ENCODE measurements at places on chromosomes 3 and 15. TPM values are rescaled to one million over a fixed set of nuclear protein-coding genes. Genes with fewer than 3 reads are reported as not detected.
A peak's percentile ranks its signal among the peaks of the same experiment; 100 is the strongest.

- no peak for DNase-seq
These were observed 67.7 kb upstream of the CDV3 start for GRCh38 chr3:133505813-133506212.

DNA sequence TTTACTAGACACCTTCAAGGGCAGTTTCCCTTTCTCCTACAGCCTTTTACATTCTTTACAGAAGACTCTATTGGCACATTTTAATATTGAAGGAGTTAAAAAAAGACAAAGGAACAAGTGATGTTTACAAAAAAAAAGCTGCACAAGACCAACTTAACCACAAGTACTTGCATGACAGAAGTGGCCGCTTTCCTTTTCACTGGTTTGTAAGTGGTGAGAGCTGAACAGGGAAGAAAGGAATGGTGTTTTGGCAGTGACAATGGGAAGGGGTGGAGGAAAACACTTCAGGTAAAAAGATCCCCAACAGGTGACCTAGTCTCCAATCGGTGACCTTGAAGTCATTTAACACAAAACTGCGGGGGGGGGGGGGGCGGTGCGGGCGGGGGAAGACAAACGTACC, 1.1 kb downstream of the WDR72 start:
- no peak for DNase-seq

Gene CHL1
- total RNA-seq, result 10.6 TPM

Gene MAP3K13
- total RNA-seq, result 27.4 TPM

Gene TIGIT
- not detected for total RNA-seq

Gene RARB
- total RNA-seq, result 3.0 TPM

DNA sequence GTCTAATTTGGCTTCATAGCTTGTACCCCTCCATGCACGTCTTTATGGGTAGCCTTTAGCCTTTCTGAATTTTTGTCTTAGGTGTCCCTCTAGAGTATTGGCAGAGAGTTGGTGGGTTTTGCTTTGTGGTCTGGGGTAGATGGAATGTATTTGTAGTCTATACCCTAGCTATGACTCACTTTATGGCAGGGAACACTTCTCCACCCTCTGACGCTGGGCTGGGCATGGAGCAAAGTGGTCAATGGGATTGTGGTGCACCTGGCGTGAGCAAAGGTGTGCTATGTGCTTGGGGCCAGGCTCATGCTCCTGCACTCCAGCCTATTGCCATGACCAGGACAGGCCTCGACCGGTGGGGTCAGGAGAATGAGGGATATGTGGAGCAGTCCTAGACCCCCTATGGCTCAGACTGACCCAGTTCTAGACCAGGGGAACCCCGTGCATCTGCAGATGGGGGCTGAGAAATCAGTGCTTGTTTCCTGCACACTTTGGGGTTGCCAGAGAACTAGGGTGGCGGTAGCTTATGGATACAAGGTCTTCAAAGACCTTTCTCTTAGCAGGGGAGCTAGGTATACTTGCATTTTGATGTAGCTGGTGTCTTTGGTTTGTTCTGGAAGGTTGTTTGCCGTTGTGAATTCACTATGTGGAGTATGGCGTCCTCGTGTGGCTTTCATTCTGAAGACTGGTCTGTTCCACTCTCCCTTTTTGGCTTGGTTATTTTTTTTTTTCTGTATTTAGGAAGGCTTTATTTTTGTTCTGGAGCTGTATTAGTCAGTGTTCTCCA, 49.4 kb upstream of the RPL32 start:
- DNase-seq, result no peak

Gene CPLX3
- total RNA-seq, result not detected

GRCh38 chr3:123869165-123869564, 15.0 kb downstream of the MYLK start:
- DNase-seq, result no peak

DNA sequence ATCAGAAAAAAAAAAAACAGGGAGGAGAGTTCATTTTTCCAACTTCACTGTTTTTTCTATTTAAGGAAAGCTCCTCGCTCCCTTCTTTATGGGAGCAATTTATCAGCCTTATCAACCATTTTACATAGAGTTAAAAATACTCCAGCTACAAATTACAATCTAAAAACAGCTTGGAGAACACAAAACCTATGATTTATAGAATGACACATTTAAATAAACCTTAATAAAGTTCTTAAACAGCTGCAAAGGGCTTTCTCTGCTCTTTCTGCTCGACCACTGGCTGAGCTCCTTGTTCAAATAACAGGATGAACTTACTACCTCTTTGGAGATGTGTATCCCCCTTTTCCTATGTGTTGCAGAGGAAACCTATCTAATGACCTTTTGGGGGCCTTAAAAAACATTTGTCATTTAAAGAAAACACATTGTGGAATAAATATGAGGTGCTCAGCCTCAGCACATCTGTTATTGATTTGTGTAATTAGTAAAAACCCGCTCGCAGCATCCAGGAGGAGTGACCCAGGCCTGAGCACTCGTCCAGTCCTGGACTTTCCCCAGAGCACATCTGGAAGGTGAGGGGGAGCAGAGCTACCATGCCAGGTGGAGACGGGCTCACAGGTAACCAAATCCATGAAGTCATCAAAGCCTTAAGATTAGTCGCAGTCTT, 231.2 kb downstream of the ATP8B4 start:
- no peak for DNase-seq

DNA sequence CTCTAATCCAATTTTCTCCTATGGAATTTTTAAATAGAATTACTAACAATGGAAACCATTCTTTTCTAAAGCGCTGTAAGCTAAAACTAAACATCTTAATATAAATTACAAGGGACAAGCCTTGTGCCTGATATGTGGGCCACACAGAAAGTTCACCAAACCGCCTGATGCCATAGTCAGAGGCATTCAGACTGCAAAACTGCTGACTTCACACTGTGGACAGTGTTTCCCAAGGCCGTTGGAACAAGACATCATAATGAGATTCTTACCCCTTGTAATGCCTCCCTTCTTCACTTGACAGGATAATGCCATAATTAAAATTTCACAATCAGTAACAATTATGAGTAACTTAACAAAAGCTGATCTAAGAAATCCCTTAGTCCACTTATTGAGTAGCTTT, 14.9 kb downstream of the SH3GL3 start:
- no peak for DNase-seq

- no peak for DNase-seq
These were observed 15.6 kb downstream of the SMAD3 start for GRCh38 chr15:67080900-67081431.

Gene SLC22A13
- not detected for total RNA-seq

DNA sequence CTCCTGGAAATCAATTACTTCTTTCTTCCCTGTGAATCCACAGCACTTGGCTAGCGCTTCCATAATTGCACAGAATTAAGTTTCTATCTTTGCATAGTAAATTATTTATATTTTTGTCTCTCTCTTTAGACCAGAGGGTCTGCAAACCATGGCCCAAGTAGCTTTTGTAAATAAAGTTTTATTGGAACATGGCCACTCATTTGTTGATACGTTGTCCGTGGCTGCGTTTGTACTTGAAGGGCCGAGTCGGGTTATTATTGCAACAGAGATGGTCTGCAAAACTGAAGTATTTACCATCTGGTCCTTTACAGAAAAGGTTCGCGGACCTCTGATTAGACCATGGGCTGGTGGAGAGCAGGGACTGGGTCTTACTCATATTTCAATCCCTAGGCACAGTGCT, 102.5 kb downstream of the RPLP1 start:
- no peak for DNase-seq

DNA sequence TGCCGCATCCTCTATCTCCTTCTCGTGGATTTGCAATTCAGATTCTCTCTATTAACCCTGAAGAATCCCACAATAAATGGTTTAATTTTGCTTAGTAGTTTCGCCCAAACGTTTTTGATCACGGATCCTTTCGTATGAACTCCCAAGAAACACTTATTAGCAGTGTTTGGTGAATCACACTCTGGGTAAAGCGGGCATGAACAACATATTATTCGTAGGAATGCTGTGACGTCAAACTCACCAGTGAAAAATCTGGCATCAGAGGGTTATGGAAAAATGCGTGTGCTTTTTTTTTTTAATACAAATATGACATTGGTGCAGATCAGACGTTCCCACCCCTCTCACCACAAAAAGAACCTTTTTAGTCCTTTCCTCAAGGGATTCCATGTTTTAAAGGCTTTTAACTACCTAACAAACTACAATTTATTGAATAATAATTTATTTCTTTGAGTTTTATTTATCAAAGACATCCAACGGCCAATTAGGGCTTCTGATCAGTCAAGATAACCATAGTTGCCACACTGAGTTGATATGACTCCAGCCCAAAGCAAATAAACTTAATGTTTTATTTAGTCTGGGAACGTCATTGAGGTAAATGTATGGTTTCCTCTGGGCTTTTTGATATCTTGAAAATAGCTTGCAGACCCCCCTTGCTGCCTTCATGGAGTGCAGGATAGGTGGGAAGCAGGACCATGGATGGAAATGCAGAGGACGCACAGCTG, 45.5 kb upstream of the CGNL1 start:
- no peak for DNase-seq

GRCh38 chr3:59412516-59412915, 362.7 kb upstream of the CFAP20DC start:
- no peak for DNase-seq

Gene NCEH1
- 10.1 TPM for total RNA-seq

Gene HESX1
- total RNA-seq, result not detected

DNA sequence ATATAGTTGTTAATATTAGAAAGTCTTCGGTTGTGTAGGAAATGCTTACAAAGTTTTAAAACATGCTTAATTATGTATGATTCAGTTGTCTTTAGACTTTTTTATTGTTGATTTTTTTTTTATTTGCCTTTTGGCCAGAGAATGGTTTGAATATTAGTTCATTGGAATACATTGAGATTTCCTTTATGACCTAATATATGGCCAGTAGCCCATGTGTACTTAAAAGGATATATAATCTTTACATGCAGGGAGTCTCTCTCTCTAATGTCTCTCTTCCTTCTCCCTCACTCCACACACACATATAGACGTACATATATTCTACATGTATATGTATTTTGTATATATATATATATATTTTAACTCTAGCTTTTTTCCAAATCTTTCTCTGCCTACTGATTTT, 67.3 kb upstream of the SKIL start:
- no peak for DNase-seq

GRCh38 chr3:122967356-122967755, 60.2 kb downstream of the SEMA5B start:
- DNase-seq, result no peak

Gene TMEM43
- total RNA-seq, result 38.4 TPM

- no peak for DNase-seq
These were observed 68.6 kb downstream of the FAM174B start for GRCh38 chr15:92586966-92587365.

- DNase-seq, result no peak
These were observed 102.5 kb downstream of the ECT2 start for GRCh38 chr3:172853005-172853404.

DNA sequence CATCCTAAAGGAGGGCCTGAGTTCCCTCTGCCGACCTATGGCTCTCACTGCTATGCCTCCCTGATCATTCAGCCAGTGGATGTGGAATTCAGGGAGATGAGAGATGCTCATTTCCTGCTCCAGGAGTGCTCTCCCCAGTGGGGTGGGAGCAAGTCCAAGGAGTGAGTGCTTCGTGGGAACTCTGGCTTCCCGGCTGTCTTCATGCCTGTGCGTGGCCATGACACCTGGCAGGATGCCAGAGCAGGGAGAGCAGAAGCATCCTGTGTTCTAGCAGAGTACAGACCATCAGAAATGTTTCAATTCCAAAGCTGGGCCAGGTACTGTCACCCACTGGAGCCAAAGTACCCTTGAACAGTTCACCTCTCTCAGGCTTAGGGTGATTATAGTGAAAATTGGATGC, 45.1 kb downstream of the APH1B start:
- DNase-seq, result peak; percentile 52
